Fibroblast of lung (primary cell): ENCODE measurements at places on chromosomes 13 and 19. TPM values are rescaled to one million over a fixed set of nuclear protein-coding genes. Genes with fewer than 3 reads are reported as not detected.

DNA sequence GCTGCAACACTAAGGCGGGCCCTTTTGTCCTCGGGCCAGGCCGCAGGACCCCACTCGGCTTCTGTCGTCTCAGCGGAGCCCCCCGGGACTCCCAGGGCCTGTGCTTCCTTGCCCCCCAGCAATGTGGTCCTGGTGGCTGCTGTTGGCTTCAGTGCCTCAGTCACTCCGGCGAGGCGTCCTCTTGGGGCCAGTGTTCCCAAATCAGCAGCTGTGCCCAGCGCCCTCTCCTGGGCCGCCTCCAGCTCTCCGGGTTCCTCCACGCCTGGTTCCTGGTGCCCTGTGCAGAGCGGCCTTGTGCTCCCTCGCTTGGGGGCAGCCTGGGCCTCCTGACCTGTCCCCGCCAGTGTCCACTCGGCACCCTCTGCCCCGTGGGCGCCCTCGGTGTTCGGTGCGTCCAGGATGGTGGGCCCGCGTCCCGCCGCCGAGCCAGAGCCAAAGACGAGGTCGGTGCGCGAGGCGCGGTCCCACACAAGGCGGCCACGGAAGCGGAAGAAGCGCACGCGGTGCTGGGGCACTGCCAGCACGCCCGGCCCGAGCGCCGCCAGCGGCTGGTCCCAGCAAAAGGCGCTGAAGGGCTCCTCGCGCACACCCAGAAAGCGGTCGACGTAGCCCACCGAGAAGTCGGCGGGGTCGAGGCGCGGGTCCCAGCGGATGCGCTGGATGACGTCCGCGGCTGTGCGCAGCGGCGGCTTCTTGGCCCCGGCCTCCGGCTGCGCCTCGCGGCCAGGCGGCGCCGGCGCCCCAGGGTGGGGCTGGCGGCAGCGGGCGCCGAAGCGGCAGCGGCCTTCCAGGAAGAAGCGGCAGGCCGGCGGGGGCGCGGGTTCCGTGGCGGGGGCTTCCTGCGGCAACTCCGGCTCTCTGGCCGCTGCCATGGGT lies 685 bp downstream of the LENG9 start:
- peak overlapping the region; percentile 96 for H3K27ac ChIP-seq
- DNase-seq = peak; percentile 61
- H3K27me3 ChIP-seq = no peaks in the 10 kb centered on the region
- H3K4me3 ChIP-seq = peak overlapping the region; percentile 56
- H3K36me3 ChIP-seq = peaks cover 30% of the 10 kb centered on the region

- H3K36me3 ChIP-seq = peaks cover 33% of the 10 kb centered on the region
- peak; percentile 89 for DNase-seq
- H3K27ac ChIP-seq = peak overlapping the region; percentile 99
- peaks cover 63% of the 10 kb centered on the region for H3K4me1 ChIP-seq
- no peaks in the 10 kb centered on the region for H3K27me3 ChIP-seq
- no peak overlapping the region for H3K4me3 ChIP-seq
Observed at GRCh38 chr19:15251010-15251748, 18.9 kb upstream of the EPHX3 start.

Gene CBLC
- total RNA-seq = under 0.01 and 0.33 TPM in 2 replicates

Gene TSSK6
- 3.1 and 5.8 TPM in 2 replicates for total RNA-seq

Gene GAMT
- 31.1 and 44.1 TPM in 2 replicates for total RNA-seq

Gene ZNF790
- 9.1 and 9.2 TPM in 2 replicates for total RNA-seq
